ENCODE measurements at places on chromosomes 5 and 9.
A peak's percentile ranks its signal among the peaks of the same experiment; 100 is the strongest.

GRCh38 chr5:68685863-68686262 lies 408.0 kb upstream of the SLC30A5 start:
- no peak for DNase-seq

GRCh38 chr9:106312906-106313305 lies 550.1 kb upstream of the ZNF462 start:
- no peak for DNase-seq

GRCh38 chr9:131693651-131694597 lies 46.0 kb downstream of the RAPGEF1 start:
- DNase-seq, result no peak

DNA sequence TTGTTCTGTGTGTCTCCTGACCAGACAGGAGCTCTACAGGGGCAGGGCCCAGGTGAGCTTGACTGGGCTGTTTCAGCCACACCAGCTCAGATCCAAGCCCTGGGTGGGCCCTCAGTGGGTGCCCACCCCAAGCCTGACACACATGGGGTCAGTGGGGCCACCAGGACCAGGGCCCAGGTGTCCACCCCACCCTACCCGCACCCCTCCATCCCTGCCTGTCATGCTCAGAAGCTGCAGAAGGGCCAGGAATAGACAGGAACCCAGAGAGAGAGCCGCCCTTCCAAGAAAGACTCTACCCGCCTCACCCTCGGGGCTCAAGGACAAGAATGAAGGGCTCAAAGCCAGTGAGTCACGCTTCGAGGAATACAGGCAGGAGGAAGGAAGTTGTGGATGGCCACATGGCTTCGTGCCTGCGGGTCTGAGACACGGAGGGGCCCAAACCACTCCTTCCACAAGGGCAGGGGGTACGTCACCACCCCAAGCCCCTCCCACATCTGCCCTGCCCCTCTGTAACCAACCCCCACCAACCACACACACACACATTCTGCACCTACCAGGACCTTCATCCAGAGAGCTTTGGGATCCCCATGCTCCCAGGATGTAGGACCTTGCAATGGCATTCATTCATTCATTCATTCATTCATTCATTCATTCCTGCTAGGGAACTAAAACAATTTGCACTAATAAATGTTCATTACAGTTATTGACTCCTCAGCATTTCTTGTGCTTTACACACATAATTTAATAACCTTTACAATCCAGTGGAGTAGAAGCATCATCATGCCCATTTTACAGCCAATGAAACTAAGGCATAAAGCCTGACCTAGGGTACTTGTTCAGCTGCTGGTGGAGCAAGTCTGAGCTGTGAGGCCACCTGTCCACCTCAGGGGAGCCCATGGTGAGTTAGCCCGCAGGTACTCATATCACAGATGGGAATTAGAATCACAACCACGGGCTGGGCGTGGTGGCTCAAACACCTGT lies 55.9 kb upstream of the STXBP1 start:
- DNase-seq, result peak; percentile 98

DNA sequence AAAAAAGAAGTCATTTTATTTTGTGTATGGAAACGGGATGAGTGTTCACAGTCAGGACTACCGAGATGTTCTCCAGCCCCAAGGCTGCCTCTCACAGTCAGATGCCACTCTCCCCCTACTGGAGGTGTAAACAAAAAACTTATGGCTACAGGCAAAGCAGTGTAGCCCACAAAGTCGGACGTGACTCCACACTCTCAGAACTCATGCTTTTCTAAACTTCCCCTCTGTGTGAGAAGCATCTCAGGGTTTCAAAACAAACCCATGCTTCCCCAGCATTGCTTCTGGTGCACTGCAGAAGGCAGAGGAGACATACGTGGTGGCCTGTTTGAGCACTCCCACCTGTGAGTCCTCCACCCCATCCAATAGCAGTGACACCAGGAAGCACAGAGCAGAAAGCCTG lies 580.3 kb downstream of the BNC2 start:
- DNase-seq, result no peak

DNA sequence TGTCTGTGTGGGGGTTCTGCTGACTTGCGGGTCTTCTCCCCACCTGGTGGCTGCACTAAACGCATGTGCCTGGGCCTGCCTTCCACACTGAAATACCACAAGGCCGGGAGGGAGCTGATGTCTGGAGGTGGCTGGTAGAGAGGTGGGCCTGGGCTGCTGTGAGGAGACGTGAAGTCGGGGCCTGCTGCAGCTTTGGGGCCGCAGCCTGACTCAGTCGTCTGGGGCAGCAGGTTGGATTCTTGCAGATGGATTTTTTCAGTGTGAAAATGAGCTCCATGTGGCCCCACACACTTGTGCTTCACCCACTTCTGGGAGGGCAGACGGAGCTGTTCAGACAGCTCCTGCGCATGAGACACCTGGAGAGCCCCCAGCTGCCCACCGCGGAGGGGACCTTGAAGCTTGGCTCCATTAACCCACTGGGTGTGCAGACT lies 29.3 kb downstream of the COL5A1 start:
- peak; percentile 27 for DNase-seq

DNA sequence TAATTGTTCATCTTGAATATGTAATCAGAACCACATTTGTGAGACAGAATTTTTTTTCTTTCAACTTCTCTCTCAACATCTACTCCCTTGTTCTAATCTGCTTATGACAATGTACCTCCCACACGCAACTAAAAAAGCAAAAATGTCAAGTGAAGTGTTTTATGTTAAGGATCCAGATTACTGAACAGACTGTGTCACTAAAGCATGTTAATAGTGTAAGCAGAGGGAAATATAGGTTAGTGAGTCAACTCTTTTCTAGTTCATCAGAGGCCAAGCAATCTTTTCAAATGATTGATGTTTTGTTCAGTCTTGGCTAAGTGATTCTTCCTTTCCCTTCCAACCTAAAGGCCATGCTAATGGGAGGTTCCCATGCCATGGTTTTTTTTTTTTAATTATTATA lies 34.7 kb upstream of the IDNK start:
- no peak for DNase-seq

DNA sequence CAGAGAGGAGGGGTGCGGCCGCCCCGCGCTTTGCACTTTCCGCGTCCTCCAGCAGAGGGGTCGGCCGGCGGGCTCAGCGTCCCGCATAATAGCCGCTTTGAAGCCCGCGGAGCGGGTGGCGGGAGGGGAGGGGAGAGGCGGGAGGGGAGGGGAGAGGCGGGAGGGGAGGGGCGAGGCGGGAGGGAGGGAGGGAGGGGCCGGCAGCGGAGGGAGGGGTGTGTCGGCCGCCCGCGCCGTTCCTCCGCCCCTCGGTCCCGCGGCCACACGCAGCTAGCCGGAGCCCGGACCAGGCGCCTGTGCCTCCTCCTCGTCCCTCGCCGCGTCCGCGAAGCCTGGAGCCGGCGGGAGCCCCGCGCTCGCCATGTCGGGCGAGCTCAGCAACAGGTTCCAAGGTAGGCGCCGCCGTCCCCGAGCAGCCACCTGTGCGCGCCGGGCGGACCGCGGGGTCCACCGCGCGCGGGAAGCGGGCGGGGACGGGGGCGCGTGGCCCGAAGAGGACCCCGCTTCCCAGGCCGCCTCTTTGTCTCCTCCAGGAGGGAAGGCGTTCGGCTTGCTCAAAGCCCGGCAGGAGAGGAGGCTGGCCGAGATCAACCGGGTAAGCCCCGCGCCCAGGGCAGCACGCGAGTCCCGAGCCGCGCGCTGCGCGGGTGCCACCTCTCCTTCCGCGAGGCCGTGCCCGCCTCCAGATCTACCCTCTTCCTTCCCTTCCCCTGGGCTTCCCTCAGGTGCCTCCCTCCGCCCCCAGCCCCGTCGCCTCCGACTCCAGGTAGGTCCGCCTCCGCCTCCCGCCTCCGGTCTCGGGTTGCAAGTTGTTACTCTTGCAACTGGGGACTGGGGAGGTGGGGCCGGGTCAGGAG lies at the start of gene AIF1L:
TSS of gene AIF1L (plus strand) at position 263 of the 857 bp plus-strand sequence. CDS start at position 362, 99 bp downstream.
- no peak for DNase-seq
